ENCODE measurements at places on chromosomes 7 and 10.

DNA sequence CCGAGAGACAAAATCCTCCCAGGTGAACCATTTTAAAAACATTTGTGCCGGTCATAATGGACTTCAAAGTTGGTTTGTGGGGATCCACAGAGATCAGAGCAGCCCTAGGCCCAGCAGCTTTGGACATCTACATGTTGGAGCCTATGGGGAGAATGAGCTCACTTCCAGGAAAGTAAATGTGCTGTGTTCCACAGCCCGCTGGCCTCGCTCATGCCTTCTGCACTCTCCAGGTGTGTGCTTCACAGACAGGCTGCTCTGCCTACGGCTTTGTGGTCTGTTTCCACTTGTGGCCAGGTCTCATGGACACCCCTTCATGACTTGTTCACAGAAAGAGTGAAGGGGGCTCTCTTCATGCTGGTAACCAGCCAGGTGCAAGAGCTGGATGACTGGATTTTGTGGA is 141.6 kb downstream of the ADARB2 start:
- no peak for DNase-seq

DNA sequence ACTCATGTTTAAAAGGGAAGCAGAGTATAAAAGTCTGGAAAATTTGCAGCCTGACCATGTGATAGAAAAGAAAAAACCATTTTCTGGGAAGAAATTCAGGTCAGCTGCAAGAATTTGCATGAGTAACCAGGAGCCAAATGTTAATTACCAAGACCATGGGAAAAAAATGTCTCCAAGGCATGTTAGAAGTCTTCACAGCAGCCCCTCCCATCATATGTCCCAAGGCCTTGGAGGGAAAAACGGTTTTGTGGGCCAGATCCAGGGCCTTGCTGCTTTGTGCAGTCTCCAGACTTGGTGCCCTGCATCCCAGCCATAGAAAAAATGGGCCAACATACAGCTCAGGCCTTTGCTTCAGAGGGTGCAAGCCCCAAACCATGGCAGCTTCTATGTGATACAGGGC is 1019.6 kb upstream of the SORCS1 start:
- no peak for DNase-seq

- DNase-seq, result no peak
Measured at GRCh38 chr10:71817831-71818655, 33.0 kb downstream of the PSAP start.

GRCh38 chr7:11668727-11669126 is 163.3 kb downstream of the THSD7A start:
- DNase-seq, result no peak

DNA sequence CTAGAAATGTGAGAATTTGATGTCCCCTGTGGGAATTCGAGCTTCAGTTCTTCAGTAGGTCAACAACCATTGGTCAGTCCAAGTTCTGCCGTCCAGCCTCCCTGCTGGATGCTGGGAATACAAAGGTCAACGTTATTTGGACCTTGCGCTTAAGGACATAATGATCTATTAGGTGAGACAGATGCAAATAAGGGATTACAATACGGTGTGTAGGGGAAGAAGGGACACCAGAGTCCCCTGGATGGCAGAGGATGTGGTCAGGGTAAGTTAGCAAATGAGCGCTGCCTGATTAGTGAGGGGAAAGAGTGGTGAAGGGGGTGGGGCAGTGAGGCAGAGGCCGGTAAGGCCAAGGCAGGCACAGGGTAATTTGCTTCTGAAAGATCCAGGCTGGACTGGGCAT is 16.2 kb downstream of the CCNY start:
- DNase-seq, result no peak

DNA sequence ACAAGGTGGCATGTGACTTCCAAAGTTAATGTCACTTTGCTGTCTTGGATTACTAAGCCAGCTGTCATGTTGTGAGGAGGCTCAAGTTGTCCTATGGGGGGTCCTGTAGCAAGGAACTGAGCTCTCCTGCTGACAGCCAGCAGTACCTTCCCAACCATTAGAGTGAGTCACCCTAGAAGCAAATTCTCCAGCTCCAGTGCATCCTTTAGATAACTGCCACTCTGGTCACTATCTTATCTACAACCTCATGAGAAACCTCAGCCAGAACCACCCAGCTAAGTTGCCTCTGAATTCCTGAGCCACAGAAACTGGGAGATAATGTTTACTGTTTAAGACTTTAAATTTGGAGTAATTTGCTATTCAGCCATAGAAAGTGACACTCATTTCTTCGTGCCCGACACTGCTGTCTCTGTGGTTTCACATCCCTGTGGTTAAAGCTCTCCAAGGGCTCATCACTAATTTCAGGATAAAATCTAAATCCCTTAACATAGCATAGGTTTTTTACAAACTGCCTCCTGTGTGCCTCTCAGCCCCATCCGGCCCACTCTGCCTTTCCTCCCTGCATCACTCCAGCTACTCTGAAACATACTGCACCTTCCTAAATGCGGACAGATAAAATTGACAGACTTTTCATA is 83.5 kb downstream of the PRR15 start:
- DNase-seq, result no peak

DNA sequence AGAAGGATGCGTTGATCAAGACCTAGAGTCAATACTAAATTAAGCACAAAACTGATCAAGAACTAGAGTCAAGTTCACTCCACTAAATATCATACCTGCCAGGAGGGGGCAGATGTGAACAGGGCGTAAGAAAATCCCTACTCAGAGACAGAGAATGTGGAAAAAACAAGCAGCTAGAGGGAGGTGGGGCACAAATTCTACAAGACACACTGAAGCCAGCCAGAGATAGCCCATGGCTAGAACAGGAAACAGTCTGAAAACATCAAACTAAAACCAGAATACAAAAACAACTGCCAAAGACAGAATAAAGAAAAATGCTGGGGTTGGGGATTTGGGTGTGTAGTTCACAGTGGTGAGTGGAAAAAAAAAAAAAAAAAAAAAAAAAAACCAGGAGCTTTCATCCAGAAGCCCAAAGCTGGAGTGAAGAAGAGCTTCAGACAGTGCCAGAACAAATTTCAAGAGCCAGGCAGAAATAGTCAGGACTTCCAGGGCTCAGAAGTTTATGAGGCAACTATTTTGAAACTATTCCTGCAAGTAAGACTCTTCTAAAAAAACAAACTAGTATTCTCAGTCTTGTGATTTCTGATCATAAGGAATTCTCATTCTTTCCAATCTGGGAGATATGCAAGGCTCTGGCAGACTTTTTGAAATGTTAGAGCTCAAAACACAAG is 118.3 kb downstream of the CCDC71L start:
- peak; percentile 17 for DNase-seq

DNA sequence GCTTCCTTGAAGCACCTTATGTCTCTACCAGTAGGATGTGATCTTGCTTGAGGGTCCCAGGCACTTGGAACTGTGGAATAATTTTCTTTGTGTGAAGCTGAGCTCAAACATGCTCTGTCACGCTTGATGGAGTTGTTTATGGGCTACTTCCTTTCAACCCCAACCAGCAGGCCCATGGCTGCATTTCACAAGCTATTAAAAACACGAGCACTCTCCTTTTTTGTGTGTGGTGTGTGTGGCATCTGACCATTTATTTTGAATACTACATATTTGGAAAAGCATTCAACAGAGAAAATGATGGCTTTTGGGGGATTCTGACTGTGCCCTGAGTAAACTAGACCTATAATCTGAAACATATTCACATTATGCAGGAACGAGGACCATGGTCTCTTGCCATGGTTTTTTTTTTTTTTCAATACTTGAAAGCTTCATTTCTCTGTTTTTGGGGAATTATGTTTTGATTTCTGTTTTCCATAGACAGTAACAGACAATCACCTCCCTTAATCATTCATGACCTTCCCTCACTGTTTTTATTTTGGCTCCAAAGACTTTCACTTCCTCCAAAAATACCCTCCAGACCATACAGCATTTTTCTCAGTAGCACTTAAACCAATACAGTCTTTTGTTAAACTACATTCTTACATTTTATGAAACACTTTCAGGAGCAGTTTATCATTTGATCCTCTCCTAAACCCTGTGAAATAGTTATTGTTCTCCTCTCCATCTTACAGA is 233.6 kb upstream of the BMPER start:
- DNase-seq, result no peak

DNA sequence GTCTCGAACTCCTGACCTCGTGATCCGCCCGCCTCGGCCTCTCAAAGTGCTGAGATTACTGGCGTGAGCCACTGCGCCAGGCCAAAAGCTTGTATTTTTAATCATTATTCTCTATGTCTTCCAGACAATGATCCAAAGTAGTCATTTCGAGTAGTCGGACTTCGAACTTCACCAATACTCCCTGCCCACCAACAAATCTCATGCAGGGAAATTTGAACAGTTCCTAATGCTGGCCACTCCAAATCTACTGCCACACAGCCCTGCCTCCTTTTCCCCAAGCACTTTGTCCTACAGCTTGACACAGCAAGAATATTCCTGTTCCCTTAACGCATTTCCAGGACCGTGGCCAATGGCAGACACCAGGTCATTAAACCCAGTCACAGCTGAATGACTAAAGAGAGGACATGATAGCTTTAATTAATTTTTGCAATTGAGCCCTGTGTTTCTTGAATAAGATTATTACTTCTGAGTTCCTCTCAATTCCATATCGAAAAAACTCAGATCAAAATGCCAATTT is 142.3 kb upstream of the NRP1 start:
- no peak for DNase-seq

DNA sequence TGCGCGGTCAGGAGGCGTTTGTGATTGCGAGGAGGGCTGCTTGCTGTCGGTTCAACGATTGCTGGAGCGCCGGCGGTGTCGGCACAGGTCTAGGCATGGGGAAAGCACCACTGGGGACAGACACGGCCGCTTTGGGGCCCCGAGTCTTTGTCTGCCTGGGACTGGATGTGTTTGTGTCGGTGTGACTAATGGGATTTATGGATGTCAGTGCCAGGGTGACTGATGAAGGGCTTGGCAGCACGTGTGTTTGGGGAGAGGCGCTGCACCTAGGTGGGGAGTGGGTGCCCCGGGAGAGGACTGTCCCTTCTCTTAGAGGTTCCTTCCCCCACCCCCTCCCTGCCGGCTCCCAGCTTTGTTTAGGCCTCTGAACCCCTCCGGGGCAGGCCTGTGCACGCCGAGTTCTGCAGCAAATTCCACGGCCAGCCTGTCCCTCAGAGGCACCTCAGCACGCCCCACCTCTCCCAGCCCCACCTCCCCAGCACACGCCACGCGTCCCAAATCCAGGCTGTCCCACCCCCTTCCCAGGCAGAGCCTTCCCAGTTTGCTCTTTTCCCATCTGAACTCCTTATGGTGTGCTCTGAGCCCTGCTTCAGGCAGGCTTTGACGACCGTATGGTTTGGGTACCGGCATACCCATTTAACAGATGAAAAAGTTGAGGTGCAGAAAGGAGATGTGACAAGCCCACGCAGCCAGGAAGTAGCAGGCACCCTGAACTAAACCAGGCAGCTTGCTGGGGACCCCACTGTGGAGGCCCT is 6.4 kb upstream of the TNRC18 start:
- no peak for DNase-seq
